HT1080 (cell line): ENCODE measurements at places on chromosomes 3 and 15.

- no peak for DNase-seq
These were observed 389.3 kb downstream of the MCTP2 start for GRCh38 chr15:94620632-94621031.

DNA sequence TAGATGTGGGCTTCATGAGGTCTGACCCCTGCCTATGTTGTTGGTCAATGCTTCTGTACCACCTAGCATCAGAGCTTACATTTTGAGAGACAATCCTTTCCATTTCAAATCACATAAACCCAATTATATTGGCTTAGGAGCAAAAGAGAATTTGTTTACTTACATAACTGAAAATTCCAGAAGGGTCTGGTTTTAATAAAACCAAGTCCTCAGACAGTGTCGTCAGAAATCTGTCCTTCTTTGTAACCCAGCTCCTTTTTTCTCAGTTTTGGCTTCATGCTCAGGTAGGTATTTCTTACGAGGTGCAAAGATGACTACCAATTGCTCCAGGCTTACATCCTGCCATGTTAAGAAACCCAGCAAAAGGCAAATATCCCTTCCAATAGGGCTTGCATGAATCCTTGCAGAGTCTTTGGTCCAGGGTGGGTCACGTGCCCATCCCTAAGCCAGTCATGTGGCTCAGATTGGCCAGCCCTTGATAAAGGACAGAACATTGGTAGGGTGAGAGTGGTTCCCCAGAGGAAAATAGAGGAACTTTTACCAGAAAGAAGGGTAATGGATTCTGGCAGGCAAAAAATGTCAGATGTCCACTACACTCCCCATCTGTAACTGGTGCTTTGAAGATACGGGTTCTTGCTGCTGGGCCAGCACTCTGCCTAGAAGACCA lies 50.2 kb upstream of the VILL start:
- no peak for DNase-seq

- DNase-seq, result peak; percentile 46
These were observed 5.4 kb upstream of the ALDH1A2 start for GRCh38 chr15:58070801-58071418.

DNA sequence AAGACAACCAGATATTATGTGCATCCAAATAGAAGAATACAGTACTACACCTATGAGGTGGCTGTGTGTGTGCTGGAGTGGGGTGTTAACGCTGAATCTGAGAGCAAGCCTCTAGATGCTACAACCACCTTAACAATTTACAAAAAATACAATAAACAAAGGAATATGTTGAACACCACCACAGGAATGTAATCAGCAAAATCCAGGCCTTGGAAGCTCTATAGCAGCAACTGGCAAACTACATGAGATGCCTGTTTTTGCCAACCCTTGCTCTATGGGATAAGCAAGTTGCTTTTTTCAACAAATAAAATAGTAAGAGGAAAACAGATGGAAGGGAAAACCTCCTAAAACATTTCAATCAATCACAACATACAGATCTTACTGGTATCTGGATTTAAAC lies 23.9 kb downstream of the SLTM start:
- DNase-seq, result no peak

DNA sequence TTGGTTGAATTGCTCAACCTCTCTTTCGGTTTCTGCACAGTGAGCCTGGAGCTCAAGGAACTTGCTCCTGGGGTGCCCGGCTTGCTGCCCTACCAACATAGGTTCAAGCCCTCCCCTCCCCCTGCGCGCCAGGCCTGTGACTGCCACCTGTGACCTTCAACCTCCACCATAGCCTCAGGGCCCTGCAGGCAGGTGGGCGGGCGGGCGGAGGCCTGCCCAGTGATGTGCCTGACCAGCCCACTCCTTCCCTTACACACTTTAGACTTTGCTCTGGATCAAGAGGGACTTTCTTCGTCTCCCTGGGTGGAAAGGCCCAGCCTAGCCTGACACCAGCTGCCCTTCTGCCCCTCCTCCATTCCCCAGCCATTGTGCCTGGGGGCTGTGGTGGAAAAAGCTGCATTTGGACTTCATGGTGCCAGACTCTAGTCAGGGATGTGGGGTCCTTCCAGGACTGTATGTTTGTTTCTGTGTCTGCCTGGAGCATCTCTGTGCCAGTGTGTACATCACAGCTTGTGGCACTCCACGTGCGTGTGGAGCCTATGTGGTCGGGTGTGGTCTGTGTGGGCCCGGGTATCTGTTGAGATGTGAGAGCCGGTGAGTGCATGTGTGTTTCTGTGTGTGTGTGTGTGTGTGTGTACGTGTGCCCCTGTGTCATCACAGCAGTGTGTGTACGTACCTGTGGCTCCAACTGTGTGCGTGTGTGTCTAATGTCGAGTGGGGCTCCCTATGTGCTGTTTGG lies 9.5 kb downstream of the PRKCD start:
- DNase-seq, result no peak

GRCh38 chr15:27119695-27120266 lies 148.8 kb downstream of the GABRG3 start:
- no peak for DNase-seq

DNA sequence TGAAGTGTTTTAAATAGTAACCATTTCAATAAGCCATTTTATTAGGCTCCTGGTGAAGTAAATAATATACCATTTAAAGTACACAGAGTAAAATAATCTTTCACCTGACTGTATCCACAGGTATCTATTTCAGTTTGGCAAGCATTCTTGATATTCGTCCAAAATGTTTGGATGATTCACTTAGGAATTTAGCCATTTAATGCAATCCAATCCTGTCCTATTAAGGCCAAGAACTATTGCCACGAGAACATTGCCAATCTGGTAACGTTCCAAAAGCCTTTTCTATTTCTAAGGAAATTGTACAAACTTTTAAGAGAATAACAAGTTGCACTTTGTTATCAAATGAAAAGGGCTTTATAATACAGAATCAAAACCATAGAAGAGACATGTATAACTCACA lies 209.8 kb upstream of the THRB start:
- DNase-seq, result peak; percentile 84

GRCh38 chr3:95212117-95212516 lies 1149.3 kb downstream of the NSUN3 start:
- no peak for DNase-seq

DNA sequence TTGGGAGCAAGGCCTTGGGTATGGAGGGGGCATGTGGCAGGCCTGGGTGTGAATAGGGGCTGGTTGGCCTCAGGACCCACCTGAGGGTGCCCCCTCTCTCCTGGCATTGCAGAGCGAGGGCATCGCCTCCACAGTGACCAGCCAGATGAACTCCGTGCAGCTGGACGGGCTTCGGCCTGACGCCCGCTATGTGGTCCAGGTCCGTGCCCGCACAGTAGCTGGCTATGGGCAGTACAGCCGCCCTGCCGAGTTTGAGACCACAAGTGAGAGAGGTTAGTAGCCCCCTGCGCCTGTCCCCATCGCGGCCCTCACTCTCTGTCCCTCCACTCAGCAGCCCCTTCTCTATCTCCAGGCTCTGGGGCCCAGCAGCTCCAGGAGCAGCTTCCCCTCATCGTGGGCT lies 16.0 kb downstream of the EPHB3 start:
- no peak for DNase-seq

GRCh38 chr3:114624047-114624445 lies 330.2 kb downstream of the TIGIT start:
- DNase-seq, result peak; percentile 58

DNA sequence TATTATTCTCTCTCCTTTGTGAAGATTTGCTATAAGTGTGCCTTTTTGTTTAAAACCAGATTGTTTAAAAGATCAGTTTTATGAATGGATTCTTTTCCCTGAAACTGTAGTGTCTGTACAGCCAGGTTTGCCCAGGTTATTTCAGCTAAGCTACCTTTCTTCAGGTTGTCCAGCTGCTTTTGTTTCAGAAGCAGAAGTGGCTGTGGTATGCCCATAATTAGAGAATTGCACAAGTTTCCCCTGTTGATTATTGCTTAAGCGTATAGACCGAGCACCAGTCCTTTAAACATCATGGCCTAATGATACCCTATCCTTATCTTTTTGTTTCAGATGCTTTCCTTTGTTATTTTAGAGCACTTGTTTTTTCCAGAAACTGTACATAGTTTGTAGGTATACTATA lies 10.2 kb downstream of the ASB7 start:
- no peak for DNase-seq

DNA sequence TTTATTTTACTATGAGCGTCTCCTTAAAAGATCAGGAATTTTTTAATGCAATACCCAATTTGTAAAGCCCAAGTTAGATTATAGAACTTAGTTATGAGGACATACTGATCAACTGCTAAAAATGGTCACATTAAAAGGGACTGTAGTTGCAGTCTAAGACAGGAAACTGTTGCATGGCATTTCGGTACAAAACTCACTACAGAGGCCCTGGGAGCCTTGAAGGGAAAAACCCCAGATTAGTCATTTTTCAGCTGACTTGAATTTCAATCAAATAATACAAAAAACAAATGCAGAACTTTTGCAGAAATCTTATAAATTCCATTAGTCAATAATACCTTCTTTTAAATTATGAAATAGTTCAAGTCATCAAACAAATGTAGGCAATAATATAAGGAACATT lies 6.9 kb upstream of the PTX3 start:
- peak; percentile 70 for DNase-seq

DNA sequence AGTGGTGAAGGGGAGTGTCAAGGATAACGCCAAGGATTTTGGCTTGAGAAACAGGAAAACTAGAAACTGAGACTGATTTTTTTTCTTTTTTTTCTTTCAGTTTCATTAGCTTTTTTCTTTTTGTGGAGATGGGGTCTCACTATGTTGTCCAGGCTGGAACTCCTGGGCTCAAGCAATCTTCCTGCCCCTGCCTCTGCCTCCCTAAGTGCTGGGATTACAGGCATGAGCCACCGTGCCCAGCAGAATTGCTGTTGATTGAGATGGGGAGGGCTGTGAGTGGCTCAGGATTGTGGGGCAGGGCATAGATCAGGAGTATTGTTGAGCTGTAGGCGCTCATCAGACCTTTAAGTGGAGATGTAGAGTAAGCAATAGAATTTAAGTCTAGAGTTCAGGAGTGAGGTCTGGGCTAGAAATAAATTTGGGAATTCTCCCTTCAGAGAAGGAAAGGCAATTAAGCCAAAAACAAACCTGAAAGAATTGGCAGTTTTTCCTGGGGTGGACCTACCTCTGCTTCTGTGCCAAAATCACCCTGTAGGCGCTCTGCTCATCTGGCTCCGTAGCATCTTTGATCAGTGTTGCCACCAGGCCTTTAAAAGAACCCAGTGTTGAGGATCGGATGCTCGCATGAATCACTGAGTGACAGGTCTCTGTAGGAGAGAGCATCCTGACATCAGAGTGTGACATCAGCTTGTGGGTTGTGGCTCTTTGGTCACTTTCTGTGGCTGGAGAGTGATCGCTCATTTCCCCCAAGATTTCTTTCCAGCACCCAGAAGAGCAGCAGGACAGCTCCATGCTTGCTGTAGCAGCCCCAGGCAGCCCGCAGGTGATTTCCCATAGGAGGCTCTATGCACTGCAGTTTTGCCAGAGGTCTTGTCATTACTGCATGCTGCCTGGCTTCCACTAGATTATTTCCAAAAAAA lies 15.8 kb downstream of the ABHD17C start:
- peak; percentile 78 for DNase-seq

GRCh38 chr3:104437131-104437750 lies 929.5 kb upstream of the ALCAM start:
- DNase-seq, result peak; percentile 78

- peak; percentile 47 for DNase-seq
These were observed 490.9 kb upstream of the ADAMTS9 start for GRCh38 chr3:65178703-65179102.

DNA sequence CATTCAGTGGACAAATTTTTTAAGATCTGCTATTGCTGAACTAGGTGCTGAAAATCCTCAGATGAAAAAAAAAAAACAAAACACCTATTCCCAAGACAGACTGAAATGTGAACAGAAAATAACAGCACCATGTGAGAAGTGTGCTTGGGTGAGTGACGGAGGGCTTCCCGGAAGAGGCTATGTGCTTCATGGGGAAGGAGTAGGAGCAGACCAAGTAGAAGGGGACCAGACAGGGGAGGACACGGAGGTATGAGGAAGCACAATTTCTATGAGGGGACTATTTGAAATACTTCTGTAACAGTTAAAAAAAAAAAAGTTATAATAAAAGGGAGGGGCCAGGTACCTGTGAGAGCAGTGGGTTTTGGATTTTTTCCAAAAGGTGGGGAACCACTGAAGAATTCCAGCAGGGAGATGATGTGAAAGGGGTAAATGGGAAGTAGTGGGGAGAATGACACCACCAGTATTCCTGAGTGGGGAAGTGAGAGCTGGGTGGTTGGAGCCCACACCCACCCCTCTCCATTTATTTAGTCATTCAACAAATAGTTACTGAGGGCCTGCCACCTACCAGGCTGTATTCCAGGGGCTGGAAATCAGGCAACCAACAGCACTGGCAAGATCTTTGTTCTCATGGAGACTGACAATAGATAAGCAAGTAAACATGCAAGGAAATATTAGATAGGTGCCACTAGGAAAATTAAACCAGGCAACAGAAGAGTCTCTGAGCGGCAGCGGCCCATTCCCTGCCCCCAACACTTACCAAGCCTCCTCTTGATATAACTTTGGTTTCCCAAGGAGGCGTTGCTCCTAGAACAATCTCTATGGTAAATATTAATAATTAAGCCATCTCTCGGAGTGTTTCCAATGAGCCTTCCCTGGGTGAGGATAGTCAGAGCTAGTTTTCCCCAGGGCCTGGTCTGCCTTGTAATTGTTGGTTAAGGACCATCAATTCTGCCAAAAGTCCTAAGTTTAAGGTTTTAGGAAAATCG lies 3.8 kb upstream of the USP3 start:
- DNase-seq, result no peak

DNA sequence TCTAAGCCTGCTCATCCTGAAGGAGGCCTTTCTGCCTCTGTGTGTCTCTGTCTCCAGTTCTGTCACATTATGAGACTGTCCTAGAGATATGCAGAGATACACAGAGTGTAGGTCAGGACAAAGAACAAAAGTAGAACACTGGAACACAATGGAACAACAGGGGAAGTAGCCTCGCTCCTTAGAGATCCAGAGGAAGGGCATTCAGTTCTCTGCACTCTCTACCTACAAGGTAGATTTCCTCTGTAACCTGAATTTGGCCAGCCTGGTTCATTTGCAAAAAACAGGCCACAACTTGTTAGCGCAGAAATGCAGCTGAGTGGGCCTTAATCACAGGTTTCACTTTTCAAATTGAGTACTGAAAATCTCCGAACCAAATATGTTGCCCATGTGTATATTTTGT lies 19.4 kb downstream of the NEK10 start:
- no peak for DNase-seq

DNA sequence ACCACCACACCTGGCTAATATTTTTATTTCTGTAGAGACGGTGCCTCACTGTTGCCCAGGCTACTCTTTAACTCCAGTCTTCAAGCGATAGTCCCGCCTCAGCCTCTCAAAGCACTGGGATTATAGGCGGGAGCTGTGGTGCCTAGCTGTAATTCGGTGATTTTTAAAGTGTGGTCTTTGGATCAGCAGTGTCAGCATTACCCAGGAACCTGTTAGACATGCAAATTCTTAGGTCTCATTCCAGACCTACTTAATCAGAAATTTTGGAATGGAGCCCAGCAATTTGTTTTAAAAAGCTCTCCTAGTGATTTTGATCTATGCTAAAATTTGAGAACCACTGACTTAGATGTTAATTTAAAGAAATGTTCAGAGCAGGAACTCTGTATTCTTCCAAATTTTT lies 51.9 kb downstream of the GOLM2 start:
- peak; percentile 39 for DNase-seq
